ENCODE measurements at places on chromosomes 11 and 22.

DNA sequence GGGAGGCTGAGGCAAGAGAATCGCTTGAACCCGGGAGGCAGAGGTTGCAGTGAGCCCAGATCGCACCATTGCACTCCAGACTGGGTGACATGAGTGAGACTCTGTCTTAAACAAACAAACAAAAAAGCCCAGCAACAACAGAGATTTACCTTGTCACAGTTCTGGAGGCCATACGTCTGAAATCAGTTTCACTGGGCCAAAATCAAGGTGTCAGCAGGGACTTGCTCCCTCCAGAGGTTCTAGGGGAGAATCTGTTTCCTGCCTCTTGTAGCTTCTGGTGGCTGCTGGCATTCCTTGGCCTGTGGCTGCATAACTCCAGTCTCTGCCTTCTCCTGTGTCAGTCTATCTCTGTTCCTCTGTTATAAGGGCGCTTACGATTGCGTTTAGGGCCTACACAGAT, 1.5 kb downstream of the DDX10 start:
- no peak for DNase-seq

DNA sequence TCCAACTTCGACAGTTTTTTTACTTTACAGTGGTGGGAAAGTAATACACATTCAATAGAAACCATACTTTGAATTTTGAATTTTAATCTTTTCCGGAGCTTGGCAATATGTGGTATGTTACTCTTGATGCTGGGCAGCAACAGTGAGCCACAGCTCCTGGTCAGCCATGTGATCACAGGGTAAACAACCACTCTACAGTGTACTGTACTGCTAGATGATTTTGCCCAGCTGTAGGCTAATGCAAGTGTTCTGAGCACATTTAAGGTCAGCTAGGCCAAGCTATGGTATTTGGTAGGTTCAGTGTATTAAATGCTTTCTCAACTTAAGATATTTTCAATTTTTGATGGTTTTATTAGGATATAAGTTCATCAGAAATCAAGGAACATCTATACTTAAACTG, 48.7 kb upstream of the GRIK4 start:
- DNase-seq = no peak

DNA sequence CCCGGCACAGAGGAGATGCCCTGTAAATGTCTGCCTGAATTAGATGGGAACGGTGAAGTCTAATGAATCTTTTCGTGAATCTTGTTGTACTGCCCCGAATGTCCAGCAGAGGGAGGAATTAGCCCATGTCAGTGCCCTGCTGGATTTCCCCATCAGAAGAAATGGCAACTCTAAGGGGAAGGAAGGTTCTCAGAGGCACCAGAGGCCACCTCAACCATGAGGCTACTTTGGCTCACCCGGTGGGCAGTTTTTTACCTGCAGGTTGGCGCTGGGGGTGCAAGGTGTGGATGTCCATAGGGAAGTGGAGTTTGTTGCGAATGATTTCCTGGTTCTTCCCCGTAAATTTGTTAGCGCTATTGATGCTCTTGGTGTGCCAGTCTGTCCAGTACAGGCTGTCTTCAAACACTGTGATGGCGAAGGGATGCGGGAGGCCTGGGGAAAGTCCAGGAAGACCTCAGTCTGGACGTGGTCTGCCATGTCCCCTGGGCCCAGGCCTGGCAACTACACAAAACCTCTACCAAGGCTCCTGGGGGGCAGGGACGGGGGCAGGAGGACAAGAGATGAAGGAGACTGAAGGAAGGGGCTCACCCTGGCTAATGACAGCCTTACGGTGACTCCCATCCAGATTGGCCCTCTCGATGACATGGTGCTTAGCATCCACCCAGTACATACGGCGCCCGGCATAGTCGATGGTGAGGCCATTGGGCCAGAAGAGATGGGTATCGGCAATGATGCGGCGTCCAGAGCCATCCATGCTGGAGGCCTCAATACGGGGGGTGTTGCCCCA, 28.5 kb downstream of the LRP4 start:
- DNase-seq = peak; percentile 32

DNA sequence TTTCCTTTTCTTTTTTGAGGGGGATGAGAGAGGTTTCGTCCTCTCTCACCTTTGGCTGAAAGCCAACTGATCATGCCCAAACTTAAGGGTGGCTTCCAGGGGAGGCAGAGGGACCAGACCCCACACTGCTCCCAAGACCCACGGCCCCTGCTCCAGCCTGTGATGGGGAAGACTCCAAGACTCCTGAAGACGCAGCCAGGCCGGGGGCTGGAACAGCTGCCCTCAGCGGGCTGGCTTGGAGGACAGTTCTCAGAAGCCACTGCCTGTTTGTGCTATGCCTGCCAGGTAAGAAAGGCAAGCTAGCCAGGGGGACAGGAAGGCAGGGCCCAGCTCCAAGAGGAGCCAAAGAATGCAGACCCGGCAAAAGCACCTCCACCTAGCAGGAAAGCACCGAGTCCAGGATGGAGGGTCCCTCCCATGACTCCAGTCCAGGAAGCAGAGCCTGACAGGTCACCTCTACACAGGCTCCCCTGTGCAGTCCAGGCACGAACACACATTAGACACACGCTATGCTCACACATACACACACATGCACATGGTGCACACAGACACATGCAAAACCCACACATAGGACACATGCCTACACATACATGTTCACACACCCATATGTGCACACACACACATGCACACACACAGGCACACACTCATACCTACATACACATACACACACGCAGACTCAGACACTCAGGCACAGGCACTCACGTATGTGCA, 31.3 kb downstream of the GNB1L start:
- DNase-seq = no peak

DNA sequence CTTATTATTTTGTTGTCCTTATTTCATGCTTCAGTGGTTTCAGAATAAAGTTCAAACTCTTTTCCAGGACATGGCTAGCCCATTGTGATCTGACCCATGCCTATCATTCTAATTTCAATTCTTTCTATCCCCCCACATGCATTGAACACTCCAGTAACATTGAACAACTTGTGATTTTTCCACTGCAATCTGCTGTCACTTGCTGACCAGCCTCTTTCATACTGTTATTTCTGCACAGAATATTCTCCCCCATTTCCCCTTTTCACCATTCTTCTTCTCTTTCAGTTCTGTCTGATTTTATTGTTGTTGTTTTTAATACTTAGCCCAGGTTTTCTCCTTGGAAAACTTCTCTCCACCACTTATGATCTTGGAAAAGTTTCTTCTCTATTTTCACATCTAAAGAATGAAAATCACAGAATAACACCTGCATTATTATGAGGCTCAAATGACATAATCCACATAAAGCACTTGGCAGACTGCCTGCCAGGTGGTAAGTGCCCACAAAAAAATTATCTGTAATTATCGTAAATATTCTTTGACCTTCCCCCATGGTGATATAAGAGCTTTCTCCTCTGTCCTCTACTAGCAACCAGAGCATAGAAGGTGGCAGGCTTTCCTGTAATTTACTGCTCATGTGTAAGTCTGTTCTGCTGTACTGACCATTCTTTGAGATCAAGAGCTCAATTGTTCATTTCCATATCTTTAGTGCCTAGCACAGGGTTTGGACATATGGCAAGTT, 51.9 kb upstream of the EED start:
- DNase-seq = no peak

DNA sequence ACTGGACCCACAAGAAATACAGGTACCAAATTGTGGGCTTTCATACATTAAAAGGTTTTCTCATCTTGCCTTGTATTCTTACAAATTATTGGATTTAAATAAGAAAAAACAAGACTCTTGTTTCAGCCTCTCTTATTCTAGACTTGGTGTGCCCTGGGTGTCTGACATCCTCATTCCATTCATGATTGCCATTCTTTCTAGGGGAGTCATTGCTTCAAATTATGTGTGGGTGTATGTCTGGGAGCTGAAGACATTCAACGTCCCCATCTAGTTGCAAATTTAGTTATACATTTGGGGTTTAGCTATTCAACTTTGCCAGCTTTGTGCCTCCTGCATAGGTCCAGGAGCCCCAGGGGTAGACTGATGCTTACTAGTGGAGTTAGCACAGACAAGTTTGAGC, 18.1 kb downstream of the MAML2 start:
- DNase-seq = no peak

GRCh38 chr22:31630331-31631329, 31.4 kb downstream of the PISD start:
- DNase-seq = peak; percentile 89

- no peak for DNase-seq
These were observed 135.6 kb downstream of the CSNK2A3 start for GRCh38 chr11:11217289-11217928.

- DNase-seq = no peak
These were observed 13.7 kb downstream of the CEP57 start for GRCh38 chr11:95803973-95804372.

DNA sequence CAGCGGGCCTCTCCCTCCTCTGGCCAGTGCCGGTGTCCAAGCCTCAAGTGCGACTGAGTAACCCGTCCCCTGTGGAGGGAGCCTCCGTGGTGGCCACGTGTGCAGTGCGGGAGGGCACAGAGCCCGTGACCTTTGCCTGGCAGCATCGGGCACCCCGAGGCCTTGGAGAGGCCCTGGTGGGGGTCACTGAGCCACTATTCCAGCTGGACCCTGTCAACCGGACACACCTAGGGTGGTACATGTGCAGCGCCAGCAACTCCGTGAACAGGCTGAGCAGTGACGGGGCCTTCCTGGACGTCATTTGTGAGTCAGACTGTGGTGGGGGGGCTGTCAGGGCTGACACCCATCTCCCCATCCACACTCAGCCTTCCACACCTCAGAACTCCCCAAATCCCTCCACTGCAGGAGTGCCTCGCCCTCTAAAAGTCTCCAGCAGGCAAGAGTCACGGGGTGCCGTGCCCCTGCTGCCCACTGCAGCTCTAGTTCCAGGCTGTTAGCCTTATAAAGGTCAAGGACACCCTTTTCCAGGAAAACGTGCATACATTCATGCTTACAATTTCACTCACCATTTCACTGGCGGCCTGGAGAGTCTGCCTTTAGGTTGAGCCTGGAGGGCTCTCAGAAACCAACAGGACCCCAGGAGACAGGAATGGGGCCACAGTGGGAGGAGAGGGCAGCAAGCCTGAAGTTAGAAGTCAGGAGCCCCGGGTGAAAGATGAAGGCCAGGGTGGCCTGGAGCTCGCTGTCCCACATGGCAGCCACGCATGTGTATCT, 2.6 kb downstream of the VSIG10L2 start:
- no peak for DNase-seq

DNA sequence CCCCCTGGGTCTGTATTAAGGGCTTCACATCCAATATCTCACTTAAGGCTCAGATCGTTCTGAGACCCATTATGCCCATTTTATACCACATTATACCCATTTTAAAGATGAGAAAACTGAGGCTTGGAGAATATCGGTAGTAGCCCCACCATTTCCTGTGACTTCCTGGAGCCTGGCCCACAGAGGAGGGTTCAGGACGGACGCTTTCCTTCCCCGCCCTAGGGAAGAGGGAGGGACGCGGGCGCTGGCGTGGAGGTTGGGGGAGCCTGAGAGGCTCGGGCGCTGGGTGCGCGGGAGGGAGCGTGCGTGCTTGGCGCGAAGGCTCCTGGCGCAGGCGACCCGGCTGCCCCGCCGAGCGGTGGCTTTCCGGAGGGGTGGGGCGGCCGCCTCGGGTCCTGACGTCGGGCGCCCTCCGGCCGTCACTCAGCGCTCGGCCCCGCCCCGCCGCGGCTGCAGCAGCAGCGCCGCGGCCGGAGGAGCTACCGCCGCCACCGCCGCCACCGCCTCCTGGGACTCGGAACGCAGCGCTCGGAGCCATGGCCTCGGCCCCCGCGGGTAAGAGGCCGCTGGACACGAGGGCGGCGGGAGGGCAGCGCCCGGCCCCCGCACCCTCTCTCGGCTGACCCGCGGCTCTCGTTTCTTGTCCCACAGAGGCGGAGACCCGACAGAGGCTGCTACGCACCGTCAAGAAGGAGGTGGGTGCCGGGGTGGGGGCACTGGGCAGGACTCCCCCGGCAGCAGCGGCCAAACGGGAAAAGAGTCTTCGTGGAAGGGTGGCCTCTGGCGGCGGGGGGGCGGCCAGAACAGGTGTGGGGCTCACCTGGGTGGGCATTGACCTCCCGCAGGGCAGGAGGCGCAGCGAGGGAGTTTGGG, at the start of gene SGSM1:
Gene SGSM1, plus strand, starts transcription at position 422 of the 873 bp plus-strand sequence. Its CDS starts 115 bp downstream, at position 537.
- peak; percentile 92 for DNase-seq

GRCh38 chr11:125412177-125412496, 83.9 kb downstream of the FEZ1 start:
- no peak for DNase-seq

GRCh38 chr11:44008088-44008501, 39.7 kb upstream of the ACCSL start:
- DNase-seq = no peak

- no peak for DNase-seq
These were observed 41.5 kb upstream of the CYP2D6 start for GRCh38 chr22:42171946-42172719.

- no peak for DNase-seq
These were observed 28.8 kb downstream of the NRXN2 start for GRCh38 chr11:64694026-64694755.

DNA sequence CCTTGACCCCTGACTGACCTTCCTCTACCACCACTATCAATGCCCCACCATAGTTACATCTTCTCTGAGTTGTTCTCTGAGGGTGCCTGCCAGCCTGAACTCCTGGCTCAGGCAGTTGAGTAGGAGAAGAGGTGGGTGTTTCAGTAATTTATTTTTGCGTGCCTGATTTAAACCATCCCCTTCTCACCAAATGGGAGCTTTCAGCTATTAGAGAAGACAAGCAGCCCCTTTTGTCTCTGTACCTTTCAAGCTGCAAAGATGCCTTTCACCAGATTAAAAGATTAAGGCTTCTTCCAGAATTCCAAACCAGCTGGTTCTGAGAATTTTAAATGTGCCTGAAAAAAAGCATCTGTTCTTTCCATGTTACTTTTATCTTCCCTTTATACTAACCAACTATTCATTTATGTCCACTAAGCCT, 223.8 kb downstream of the FAM76B start:
- no peak for DNase-seq

GRCh38 chr11:70332567-70332966, 62.1 kb downstream of the PPFIA1 start:
- DNase-seq = no peak

DNA sequence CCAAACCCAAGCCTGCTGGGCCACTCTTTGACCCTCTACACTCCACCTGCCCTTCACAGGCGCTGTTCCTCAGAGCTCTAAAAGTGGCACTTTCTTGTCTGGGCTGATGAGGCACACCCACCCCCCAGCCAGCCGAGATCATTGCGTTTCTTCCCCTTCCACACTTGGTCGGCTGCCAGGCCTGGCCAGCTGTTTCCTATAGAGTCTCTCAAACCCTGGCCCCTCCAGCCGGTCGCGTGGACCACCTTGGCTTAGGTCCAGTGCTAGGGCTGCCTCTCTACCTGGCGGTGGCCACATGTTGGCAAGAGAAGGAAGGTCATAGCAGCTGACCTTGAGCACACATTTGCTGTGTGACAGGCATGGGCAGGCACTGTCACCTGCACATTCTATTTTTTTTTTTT, 60.6 kb downstream of the PPP6R2 start:
- DNase-seq = peak; percentile 78

DNA sequence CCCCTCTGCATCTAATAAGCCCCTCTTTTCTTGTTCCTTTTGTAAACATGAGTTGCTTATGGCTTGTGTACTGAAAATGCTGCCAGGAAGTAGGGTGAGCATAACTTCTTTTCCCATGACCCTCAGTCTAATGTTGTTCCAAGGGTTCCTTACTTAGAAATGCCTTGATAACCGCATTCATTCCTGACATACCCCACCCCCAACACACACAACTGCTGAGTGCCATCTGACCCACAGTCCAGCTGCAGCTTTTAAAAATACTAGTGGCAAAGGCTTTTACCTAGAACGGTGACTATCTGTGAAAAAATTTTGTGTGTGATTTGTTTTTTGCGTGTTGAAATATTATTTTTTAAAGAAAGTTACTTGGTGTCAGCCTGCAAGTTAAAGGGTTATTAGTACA, 52.6 kb downstream of the ARHGAP42 start:
- no peak for DNase-seq
